Hepatic stellate cell (primary cell): ENCODE measurements at places on chromosomes 1 and 21.

DNA sequence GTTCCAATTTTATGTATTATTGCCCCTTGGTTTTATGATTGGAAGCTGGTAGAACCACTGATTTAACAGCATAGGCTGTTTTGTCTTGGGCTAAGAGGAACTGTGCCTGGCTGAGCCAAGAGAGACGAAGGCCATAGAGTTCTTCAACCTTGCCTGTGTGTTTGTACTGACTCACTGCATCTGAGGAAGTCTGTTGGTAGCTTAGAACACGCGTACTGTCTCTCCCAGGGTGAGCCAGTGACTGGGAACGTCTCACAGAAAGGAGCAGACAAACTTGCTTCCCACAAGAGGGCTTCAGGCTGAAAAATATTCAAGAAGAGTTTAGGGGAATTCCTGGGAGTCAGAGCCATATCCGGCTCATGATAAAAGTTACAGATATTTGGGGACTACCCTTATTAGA is 14.9 kb downstream of the TMEM51 start:
- peak; percentile 79 for DNase-seq

- no peak for DNase-seq
Observed at GRCh38 chr1:143720087-143721023, 251.4 kb downstream of the FAM72C start.

DNA sequence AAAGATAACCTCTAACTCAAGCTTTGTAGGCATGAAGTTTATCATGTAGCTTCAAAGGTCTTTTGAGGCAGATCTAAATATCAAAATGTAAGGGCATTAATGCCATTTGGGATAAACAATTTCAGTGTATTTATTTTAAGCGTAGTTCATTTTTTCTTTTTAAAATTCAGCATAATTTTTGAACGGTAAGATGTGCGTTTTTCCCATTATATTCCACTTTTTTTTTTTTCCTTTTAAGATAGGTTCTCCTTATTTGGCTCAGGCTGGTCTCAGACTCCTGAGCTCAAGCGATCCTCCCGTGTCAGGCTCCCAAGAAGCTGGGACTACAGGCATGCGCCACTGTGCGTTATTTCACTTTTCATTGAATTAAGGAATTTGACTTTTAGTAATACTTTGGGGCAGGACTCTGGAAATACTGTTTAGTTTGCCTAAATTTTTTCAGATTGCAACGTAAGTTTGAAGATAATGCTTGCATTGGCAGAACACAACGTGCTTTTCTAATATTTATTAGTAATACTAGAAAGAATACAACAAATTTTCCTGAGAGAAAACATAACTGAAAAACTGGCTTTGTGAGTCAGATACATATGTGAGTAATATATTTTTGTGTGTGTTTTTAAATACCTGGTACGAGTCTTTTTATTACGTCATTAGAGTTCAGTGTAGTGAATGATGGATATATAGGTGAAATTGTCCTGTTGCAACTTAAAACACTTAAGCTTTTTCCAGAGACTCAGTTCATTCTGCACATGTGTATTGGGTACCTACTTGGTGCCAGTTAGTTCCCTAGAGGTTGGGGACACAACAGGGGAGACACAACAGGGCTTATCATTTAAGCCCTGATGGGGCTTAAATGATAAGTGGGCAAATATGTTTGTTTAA is 2.2 kb downstream of the RALGPS2 start:
- DNase-seq = no peak

DNA sequence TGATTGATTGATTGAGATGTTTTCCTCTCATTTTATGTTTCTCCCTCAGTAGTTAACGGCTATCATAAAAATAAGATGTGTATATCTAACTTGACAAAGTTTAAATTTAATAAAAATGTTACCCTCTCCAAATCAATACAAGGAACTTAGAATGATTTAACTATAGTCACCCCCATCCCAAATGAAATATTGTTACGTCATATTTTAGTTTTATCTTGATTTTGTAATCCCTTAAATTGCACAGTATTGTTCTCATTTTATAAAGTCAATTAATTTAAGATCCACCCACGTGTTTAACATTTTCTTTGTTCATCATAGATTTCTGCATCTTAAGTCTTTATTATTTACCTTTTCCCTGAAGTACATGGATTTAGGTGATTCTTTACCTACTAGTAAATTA is 37.2 kb downstream of the COLGALT2 start:
- DNase-seq = no peak

DNA sequence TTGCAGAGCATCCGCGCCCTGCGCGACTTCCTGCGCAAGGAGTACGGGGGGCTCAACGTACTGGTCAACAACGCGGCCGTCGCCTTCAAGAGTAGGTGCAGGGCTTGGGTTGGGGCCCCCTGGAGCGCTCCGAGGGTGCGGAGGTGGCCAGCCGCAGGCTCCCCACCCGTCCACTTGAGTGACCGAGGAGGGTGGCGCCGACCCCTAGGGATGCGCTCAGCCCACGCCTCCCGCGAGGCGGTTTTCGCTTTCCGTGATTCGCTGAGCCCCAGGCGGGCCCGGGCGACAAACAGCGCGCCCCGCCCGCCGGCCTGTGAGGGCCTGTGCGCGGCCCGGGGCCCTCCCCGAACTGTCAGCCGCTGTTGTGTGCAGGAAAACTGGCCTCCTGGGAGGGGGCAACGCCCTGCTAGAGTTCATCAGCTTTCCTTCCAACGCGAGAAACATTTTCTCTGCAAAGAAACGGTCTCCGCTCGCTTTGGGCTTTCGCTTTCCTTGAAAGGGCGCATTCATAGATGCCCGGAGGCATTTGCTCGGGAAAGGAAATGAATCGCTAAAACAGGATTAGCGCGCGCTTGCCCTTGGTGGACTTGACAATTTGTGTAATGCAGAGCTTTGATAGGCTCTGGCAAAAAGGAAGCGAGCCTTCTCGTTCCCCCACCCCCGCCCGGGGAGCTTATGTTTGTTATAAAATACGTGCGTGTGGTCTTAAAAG is 668 bp downstream of the CBR3 start:
- peak; percentile 84 for DNase-seq

DNA sequence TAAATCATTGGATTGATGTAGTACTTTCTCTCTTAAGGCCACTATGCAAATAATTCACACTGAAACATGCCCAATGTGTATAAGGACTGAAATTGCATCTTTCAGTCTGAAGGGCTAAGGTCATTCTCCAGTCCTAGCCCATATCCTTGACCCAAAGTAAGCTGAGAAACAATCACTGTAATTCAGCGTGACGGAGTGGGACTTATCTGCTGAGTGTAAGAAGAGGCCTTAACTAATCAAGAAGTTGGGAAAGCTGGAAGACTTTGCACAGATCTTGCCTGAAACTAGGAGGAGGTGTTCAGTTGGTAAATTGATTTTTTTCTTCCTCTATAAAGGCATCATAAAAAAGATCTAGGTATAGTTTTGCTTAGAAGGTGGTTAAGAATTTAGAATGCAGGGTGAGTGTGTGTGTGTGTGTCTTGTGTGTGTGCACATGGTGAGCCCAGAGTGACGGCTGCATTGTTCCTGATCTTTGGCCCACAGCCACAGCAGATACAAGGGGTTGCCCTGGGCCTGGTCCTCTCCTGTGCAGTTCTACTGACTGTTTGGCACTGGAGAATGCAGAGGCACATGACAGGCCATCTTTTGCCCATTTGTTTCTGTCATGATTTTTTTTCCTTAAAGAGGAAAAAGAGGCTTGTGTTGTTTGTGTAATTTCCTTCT is 13.3 kb upstream of the PPP2R5A start:
- no peak for DNase-seq

DNA sequence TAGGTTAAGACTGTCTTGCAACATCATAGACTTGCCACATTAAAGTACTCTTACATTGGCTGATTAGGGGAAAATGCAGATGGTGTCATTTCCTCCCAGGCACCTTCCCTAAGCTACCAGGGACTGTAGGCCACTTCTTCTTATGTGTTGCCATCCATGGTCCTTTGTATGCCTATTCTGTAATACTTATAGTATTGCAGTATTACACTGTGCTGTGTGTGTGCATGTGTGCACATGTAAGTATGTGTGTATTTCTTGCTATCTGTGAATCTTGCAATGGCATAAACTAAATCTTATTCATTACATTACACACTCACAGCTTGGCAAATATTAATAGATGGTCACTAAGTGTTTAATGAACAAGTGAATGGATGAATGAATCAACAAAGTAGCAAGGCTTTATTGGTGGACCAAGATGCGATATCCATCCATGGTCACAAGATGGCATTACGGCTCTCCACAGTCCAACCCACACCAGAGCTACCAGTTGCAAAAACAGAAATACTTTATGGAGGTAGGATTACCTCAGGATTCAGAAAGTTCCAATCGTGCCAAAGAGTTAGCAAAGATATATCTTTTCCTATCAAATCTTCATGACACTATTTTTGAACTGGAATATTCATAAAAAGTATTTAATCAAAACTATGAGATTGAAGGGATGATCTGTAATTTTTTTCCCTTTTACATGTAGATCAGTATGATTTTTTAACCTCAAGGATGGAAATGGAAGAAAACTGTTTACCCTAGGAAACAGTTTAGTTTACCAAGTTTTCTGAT is 160.2 kb downstream of the DENND1B start:
- no peak for DNase-seq

GRCh38 chr1:226424221-226425003 is 16.5 kb upstream of the PARP1 start:
- DNase-seq = no peak

DNA sequence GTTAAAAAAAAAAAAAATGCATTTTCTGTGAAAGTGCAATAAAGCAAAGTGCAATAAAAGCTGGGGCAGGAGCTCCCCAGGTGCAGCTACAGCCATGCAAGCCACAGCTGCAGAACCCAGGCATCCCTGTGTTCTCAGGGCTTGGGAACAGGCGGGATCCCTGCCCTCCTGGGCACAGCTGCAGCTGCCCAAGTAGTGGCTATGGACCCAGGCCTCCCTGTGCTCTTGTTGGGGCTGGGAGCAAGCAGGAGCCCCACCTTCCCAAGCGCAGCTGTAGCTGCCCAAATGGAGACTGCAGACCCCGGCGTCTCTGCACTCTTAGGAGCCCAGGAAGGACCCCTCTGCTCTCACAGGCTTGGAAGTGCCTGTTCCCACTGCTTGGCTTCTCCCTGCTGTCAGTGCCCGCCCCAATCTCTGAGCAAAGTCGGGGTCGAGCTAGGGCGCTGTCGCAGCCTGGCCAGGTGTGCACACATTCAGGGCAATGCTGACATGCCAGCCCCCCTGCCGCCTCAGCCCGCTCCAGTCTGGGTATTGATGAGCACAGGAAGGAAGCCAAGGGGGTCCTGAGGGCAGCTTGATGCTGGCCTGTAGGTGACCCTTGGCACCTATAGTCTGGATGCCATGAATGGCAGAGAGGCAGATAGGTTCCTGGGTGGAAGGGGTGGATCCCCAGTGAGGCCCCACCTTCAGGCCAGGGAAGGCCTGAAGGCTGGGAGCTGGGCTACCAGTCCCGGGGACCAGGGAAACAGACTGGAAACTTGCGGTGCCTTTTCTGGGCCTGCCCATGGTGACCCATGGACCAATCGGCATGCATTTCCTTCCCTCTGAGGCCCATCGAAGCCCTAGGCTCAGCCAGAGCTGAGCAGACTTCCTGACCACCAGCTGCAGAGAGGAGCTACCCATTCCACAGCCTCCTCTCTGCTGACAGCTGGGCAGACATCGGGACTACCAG is 58.6 kb downstream of the RRAGC start:
- DNase-seq = no peak

DNA sequence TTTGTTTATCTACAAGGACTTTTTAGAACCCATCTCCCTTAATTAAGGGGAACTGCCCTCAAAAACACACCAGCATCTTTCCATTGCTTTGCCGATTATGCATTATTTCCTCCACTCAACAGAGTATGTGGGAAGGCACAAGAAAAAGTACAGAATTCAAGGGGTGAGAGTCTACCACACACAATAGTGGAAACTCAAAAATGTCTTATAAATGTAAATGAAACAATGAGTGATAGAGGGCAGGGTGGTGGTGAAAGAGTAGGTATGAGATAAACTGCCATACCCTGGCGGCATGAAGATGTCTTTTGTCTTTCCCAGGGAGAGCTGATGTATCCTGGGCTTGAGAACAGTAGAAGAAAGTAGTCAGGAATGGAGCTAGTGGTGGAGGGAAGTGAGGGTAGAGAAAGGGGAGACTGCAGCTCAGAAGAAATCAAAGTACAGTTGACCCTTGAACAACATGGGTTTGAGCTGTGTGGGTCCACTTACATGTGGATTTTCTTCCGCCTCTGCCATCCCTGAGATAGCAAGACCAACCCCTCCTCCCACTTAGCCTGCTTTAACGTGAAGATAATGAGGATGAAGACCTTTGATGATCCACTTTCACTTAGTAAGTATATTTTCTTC is 24.4 kb downstream of the CD58 start:
- no peak for DNase-seq

DNA sequence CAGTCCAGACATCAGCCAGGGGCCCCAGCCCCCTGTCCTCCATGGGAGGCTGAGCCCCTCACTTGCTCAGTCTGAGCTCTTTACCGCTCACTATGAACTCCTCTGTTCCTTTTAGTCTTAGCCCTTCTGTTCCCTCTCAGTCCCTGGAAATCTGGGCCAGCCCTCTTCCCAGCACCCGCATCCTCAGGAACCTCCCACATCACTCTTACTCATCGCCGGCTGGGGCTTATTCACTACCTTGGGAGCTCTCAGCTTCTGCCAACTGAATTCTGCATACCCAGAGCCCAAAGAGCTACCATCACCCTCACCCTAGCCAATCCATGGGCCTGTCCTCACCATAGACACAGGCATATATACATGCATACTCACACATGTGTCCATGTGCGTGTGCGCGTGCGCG is 11.5 kb downstream of the KNCN start:
- DNase-seq = peak; percentile 88

GRCh38 chr1:180997843-180998504 is 24.7 kb downstream of the STX6 start:
- no peak for DNase-seq

- no peak for DNase-seq
Observed at GRCh38 chr1:219924342-219924741, 4.0 kb downstream of the SLC30A10 start.

- DNase-seq = no peak
Observed at GRCh38 chr21:32381571-32381970, 11.2 kb downstream of the URB1 start.

DNA sequence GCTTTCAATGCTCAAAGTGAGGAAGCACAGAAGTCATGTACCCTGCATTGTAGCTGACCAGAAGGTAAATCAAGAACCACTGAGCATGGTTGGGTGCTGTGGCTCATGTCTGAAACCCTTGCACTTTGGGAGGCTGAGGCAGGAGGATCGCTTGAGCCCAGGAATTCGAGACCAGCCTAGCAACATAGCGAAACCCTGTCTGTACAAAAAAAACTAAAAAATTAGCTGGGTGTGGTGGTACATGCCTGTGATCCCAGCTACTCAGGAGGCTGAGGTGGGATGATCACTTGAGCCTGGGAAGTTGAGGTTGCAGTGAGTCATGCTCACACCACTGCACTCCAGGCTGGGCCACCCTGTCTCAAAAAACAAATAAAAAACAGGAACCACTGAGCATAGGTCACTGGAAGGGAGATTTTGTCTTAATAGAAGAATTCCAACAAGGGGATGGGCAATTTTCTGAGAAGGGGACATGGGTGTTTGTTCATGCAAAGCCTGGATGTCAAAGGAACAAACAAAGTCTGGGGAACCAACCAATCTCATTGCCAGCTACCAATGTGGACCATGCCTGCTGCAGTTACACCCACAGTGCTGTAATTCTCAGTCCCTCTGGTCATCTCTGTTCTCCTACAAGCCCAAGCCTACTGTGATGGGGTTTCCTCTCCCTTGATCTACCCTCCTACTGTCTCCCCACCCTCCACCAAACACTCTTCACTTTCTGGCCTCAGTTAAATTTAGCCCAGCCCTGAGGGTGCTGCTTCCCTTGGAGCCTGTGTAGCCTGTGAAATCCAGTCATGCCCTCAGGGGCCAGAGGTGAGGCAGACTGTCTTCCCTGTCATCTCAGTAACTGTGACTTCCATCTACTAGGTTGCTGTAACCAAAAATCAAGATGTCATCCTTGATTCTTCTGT is 47.9 kb downstream of the ELF3 start:
- no peak for DNase-seq
